Stimulated activated CD8-positive, alpha-beta memory T cell treated with anti-CD3 and anti-CD28 coated beads, Interleukin-4, amount 100 ng/mL, for 1 hour (primary cell): ENCODE measurements at places on chromosomes 5 and 9.

- no peak for DNase-seq
Measured at GRCh38 chr5:112109331-112110007, 309.6 kb downstream of the EPB41L4A start.

- DNase-seq, result no peak
Measured at GRCh38 chr9:120158221-120158620, 421.7 kb downstream of the CDK5RAP2 start.

- no peak for DNase-seq
Measured at GRCh38 chr9:69443178-69443577, 118.2 kb downstream of the ENTREP1 start.

GRCh38 chr9:111250875-111251842 is 78.9 kb downstream of the OR2K2 start:
- no peak for DNase-seq

DNA sequence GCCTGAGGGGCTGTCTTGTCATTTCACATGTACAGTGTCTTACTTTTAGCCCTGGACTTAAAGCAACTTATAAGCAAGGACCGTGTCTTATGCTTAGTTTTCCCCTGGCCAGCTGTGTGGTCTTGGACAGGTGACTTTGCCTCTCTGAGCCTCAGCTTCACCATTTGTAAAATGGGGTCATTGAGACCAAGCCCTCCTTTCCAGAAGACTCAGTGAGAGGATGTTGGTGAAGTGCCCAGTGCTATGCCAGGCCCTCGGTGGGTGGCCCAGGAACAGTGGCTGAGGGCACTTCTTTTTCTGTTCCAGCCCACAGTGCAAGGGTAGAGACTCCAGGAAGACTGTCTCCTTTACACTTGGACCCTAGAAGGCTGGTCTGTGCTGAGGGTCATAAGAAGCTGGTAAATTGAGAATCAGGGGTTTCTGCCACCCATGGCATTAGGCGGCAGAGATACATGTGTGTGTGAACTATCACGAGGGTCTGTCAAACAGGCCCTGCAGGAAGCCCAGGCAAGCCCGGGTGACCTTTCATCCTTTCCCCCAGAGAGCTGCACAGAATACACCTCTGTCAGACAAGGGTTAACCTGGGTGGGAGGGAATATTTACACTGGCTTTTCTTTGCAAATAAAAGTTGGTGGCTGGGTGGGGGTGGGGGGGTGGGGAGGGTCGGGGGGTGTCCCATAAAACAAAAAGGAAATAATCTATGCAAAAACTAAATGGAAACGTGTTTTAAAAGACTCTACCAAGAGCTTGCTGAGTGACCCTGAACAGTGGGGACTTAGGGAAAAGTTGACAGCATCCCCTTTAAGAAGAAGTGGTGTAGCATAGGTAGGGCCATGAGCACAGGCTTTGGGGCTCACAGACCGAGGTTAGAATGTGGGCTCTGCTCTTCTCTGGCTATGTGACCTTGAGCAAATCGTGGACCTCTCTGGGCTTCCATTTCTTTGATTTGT is 20.4 kb upstream of the KIF12 start:
- DNase-seq, result no peak

DNA sequence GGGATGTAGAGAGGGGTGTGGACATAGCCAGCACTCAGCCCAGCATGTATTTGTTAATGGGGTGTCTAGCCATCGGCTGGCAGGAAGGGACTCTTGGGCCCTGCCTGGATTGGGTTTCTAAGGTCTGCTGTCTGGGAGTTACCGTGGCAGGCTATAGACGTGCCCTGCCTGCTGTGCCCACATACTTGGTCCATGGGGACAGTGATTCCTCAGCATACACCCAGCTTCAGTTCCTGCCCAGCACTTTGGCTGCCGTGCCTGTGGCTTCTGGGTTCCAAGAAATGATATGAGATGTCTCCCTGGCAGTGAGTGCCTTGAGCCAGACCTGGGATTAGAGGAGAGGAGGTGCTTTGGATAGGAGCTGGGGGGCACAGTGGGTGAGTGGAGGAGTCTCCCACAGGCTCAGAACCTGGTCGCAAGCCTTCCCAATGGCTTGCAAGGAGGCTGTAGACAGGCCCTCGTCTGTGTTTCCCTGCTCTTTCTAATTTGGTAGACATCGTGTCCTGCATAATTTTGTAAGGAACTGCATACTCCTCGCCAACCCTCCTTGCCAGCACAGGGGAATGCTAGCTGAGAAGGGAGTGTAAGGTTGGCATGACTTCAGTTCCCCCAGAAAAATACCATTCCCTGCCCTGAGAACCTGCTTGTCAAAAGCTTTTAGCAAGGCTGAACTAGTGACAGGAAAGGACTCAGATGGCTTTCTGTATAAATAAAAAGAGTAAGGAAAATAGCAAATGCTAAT is 287.9 kb downstream of the ZSWIM6 start:
- no peak for DNase-seq

GRCh38 chr5:40442346-40442745 is 237.4 kb upstream of the PTGER4 start:
- DNase-seq, result no peak

- no peak for DNase-seq
Measured at GRCh38 chr5:164203581-164204225, 698.3 kb downstream of the MAT2B start.

GRCh38 chr9:136304981-136305380 is 1.1 kb upstream of the CCDC187 start:
- DNase-seq, result no peak

DNA sequence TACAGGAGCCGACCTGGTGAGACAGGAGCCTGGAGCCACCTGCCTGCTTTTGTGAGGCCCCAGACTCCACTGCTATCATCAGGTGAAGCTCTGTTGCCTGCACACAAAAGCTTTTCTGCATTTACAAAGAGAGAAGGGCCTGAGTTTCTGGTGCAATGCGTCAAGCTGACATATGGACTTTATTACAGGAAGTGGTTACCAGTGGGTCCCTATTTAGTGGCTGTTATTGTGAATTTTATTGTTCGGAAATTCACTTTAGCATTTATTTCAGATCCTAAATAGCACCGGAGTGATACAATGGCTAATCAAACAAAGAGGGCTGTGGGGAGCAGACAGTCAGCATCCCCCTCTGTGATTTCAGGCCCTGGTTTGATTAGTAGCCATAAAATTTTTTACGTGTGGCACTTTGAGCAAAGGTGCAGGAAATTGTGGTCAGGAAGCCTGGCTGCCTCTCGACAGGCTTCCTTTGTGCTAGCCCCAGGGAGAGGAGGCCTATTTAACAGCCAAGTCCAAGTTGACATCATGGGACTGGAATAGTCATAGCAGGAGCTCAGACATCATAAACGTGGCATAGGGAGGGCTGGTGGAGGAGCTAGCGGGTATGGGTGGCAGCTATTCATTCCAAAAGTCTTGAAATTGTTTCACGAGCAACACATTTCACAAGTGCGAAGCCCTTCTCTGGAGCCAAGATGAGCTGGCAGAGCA is 8.4 kb downstream of the TGFBI start:
- no peak for DNase-seq

DNA sequence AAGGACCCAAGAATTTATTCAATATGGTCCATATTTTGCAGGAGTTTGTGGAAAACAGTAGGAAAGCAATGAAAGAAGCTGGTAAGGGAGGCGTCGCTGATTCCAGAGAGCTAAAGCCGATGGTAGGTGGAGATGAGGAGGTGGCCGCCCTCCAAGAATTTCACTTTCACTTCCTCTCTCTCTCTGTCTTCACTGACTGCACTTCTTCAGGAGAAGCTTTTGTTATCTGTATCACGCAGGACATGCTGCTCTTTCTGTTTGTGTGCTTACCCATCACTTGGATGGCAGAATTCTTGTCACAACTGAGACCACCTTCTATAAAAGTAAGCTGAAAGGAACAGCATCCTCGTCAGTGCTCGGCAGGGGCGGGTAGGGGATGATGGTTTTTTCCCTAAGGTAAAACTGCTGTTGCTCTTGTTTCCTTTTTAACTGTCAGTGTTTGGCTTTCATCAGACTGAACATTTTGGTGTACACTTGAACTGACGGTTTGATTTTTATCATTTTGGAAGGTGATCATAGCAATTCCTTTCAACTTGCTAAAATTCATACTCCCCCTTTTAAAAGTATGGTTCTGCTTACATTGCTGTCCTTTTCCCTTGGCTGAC is 62.4 kb upstream of the FSD1L start:
- no peak for DNase-seq

- no peak for DNase-seq
Measured at GRCh38 chr9:121735065-121735792, 83.8 kb downstream of the DAB2IP start.

DNA sequence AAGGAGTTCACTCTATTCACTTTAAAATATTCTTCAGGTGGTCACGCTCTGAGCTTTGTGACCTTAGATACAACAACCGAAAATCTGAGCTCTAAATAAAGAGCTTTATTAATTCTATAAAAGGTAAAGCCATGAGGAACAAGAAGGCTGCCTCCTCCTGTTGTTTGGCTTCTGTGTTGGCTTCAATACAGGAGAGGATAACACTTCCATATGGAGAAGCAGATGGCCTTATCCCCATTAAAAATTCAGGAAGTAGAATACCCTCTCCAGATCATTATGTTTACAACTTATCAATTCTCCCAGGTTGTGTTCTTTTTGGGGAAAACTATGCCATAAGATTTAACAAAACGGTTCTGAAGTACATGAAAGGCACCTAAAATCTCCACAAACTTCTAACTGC is 128.4 kb downstream of the TTC39B start:
- no peak for DNase-seq

- no peak for DNase-seq
Measured at GRCh38 chr5:43006424-43007202, 33.5 kb downstream of the ANXA2R start.

GRCh38 chr9:98610711-98611110 is 98.0 kb downstream of the GABBR2 start:
- DNase-seq, result no peak

DNA sequence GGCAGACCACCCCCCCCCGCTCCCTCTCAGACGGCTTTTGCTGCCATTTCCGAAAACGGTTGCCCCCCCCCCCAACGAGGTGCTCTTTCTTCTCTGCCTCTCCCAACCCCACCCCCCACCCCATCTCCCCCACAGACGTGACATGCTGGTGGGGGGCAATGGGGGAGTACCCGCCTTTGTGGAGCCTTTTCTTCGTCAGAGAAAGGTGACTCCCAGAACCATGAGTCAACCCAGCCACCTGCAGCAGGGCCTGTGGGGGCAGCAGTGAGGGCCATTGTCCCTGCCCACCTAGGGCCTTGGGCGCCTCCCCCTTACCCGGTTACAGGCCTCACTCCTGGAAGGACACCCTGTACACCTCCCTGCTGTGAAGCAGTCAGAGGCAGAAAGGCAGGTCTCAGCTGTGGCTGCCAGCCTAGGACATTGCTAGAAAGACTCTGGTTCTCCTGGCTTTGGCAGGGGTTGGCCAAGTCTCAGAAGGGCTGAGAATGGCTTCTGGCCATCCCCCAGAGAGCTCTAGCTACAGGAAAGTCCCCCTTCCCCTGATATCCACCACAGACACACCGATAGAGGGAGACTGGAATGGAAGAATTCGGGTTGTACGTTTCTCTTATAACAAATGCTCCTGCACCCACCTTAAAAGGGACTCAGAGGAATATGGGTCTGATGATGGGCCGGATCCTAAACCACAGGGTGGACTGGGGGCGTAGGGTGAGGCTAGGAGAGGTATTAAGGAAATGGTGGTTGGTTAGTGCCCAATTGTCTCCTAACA is 2.2 kb downstream of the DNAJB5 start:
- DNase-seq, result no peak
